ENCODE measurements at places on chromosomes 4 and X.

GRCh38 chrX:12771445-12772069, 19.7 kb upstream of the PRPS2 start:
- peak; percentile 23 for DNase-seq

DNA sequence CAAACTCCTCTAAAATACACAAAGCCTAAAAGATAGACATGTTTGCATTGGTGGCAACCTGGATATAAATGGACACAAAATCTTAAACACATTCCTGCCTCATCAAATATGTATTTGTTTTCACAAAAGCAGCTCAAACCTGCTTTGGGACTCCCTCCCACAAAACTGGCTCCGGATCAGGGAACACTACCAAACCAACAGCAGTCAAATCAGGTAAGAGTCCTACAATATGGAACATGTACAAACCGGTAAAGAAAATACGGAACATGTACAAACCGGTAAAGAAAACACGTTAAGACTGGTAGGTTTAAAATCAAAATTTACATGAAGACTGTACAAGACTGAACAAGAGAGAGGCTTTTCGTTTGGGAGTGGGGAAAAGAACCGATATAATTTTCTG, 4.3 kb downstream of the AMTN start:
- DNase-seq = no peak

- DNase-seq = no peak
Observed at GRCh38 chr4:150773729-150774449, 191.9 kb downstream of the MAB21L2 start.

DNA sequence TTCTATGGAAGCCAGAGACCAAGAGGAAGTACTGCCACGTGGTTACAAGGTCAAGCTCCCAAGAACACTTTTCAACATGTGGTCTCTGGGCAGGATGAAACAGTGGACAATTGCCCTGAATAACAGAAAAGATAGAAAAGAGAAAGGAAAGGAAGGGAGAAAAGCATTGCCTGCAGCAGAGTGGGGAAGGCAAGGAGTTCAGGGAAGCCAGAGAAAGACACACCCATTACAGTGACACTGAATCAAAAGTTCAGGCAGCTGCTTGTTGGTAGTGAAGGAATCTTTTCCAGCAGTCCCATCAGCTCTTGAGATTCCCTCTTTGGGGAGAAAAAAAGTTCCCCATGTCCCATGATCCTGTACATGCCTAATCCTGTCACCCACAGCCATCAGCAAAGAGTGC, 80.5 kb downstream of the EIF4E start:
- no peak for DNase-seq

DNA sequence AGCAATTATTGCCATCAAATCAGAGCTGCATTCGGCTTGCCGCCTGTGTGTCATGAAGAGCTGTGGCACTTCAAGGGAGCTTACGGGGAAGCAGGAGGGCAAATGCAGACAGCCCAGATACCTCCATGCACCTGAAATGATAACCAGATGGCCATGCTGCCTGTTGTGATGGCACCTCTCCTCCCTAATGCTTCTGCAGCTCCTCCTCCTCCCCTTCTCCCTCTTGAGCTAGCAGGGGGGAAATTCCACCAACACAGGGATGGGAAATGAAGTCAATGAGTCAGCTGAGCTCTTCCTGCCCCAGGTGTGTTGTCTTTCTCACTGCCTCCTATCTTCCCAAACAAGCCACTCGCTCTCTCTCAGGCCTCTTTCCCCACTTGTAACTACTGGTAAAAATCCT, 565.0 kb downstream of the BCOR start:
- DNase-seq = no peak

- DNase-seq = no peak
Observed at GRCh38 chr4:43332052-43332425, 439.5 kb downstream of the GRXCR1 start.

DNA sequence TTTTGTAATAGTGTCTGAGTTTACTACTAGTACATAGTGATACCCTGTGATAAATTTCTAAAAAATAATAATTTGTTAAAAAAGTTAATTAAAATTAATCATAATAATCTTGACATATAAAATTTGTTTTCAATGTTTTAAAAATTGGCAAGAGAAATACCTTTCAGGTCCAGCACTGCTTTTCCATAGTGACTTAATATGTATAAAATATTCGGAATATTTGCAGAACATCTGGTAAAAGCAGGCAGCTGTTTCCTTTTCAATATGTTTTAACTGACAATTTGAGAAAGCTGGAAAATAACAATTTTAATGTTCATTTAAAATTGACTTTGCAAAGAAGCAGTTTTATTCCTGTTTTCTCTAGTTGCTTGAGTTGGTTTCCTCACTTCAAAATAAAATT, 17.6 kb upstream of the GK2 start:
- no peak for DNase-seq

- DNase-seq = no peak
Observed at GRCh38 chrX:37781081-37781480, 1.2 kb downstream of the CYBB start.

GRCh38 chr4:164224871-164225270, 529.1 kb upstream of the SMIM31 start:
- no peak for DNase-seq

DNA sequence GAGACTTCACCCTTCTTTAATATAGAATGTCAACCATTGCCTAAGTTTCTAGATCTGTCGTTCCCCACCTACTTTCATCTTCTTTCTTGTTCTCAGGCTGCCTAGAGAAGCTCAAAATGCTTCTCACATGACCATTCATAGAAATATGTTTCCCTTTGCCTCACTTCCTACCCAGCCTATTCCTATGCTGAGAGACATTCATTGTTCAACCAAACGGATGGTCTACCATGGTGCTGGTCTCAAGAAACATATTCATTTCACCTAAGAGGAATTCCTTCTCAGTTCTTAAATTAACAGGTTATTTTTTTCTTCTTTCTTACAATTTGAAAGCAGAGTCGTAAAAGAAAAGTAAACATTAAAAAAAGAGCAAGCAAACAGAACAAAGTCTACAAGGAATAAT, 20.3 kb upstream of the SLC7A11 start:
- DNase-seq = no peak

GRCh38 chrX:33686105-33686504, 446.0 kb downstream of the FAM47A start:
- DNase-seq = no peak
